ENCODE measurements at places on chromosomes 13 and 19. TPM values are rescaled to one million over a fixed set of nuclear protein-coding genes. Genes with fewer than 3 reads are reported as not detected.

DNA sequence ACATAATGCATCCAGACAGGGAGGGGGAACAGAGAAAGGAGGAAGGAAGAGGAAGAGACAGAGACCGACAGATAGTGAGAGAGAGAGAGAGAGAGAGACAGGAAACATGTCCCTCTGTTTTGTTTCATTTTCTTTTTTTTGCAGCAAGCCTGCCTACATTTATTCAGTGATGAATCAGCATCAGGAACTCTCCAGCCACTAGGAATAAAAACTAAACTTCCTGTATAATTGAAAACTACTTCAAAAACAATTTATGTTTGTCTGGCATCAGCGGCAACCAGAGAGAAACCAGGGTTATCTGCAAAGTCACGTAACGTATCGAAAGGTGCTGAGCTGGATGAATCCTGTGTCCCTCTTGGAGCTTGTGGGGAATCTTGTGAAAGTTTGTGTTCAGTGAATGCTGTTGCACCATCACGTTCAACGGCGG, 148.6 kb upstream of the SOX21 start:
- H3K4me3 ChIP-seq, result peak overlapping the region; percentile 62
- no peak overlapping the region for H3K27ac ChIP-seq
- H3K27me3 ChIP-seq, result no peaks in the 10 kb centered on the region
- H3K36me3 ChIP-seq, result no peaks in the 10 kb centered on the region
- no peak for DNase-seq
- H3K4me1 ChIP-seq, result no peaks in the 10 kb centered on the region

PSG6 gene
- not detected for total RNA-seq

- no peaks in the 10 kb centered on the region for H3K4me1 ChIP-seq
- DNase-seq, result no peak
- no peaks in the 10 kb centered on the region for H3K27me3 ChIP-seq
- H3K27ac ChIP-seq, result peak overlapping the region; percentile 80
- H3K4me3 ChIP-seq, result no peak overlapping the region
Observed at GRCh38 chr19:35169221-35169995, 14.9 kb downstream of the FXYD5 start.

GIPC1 gene
- 48.8 TPM for total RNA-seq

DIRAS1 gene
- total RNA-seq, result 3.6 TPM

- H3K27ac ChIP-seq, result no peak overlapping the region
- peaks cover 3% of the 10 kb centered on the region for H3K27me3 ChIP-seq
- no peaks in the 10 kb centered on the region for H3K36me3 ChIP-seq
- H3K4me3 ChIP-seq, result no peak overlapping the region
Observed at GRCh38 chr13:27352698-27353097, 71.7 kb upstream of the GTF3A start.

RASIP1 gene
- 28.2 TPM for total RNA-seq

DNA sequence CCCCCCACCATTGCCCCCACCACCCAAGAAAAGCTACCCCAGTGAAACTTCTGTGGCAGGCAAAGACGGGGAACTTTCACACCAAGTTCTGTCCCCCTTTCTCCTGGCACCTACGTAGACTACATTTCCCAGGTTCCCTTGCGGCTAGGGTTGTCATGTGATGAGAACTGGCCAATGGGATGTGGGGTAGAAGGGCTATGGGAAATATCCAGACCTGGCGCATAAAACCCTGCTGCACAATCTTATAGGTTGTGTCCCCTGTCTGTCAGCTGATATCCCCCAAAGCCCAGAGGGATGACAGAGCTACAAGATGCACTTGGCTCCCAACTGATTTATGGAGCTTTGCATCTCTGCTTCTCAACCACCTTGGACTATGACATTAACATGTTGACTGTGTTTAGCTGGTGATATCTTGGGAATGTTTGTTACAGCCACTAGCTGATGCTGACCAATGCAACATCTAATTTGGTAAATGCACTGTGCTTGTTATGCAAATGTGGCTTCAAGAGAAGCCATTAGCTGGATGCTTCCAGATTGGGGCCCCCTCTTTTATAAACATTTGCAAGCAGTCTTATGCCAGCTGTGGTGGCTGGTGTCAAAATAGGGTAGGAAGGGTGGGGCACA, 6.1 kb downstream of the SH2D3A start:
- no peaks in the 10 kb centered on the region for H3K27me3 ChIP-seq
- no peaks in the 10 kb centered on the region for H3K4me1 ChIP-seq
- no peak for DNase-seq
- H3K36me3 ChIP-seq, result no peaks in the 10 kb centered on the region

- H3K4me1 ChIP-seq, result no peaks in the 10 kb centered on the region
- no peak overlapping the region for H3K4me3 ChIP-seq
- no peaks in the 10 kb centered on the region for H3K36me3 ChIP-seq
- no peaks in the 10 kb centered on the region for H3K27me3 ChIP-seq
- no peak for DNase-seq
- no peak overlapping the region for H3K27ac ChIP-seq
Observed at GRCh38 chr13:80630685-80631121, 289.8 kb upstream of the SPRY2 start.

DIS3 gene
- total RNA-seq, result 26.9 TPM

LILRB2 gene
- 3.5 TPM for total RNA-seq

- H3K4me3 ChIP-seq, result no peak overlapping the region
- no peaks in the 10 kb centered on the region for H3K36me3 ChIP-seq
- no peaks in the 10 kb centered on the region for H3K27me3 ChIP-seq
- H3K4me1 ChIP-seq, result no peaks in the 10 kb centered on the region
- no peak for DNase-seq
Observed at GRCh38 chr13:74039154-74039553, 95.0 kb downstream of the KLF12 start.

GRCh38 chr19:11931513-11931912, 6.6 kb downstream of the ZNF700 start:
- no peaks in the 10 kb centered on the region for H3K27me3 ChIP-seq
- DNase-seq, result no peak
- H3K36me3 ChIP-seq, result no peaks in the 10 kb centered on the region
- no peak overlapping the region for H3K4me3 ChIP-seq
